CD4-positive, alpha-beta T cell (primary cell): ENCODE measurements at places on chromosomes 7 and 10.

DNA sequence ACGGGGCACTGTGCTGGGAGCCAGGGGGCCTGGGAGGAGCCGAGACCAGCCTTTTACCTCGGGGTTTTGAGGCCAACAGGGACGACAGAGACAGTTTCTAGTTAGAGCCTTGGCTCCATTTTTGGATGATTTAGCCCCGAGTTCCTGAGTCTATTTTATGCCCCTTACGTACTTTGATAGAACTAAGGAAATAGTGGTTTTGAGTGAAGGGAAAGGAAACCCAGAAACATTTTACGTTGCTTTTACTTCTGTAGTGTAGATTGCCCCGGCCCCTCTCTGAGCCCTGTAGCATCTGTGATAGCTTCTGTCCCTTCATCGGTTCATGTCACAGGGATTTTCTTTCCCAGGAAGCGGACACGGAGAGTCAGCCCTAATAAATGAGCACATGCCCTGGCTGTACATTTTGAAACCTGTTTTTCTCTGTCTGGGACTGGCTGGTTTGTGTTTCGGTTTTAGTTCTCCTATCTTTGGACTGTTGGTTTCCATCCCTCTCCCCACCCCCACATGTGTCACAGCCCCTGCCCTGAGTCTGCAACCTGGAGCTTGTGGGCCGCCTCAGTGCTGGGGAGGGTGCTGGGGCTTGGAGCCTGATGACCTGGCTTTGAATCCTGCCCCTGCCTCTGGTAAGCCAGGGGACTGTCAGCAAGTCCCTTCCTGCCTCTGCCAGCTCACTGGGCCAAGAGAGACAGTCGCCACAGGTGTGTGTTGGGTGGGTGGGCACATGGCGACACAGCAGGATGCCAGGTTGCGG lies 6.9 kb upstream of the ORAI2 start:
- peak; percentile 69 for DNase-seq

- no peak for DNase-seq
These were observed 499.9 kb upstream of the FZD8 start for GRCh38 chr10:36141856-36142560.

- no peak for DNase-seq
These were observed 56.1 kb upstream of the ADO start for GRCh38 chr10:62748386-62748785.

- DNase-seq = no peak
These were observed 8.8 kb downstream of the FZD9 start for GRCh38 chr7:73442222-73442902.

DNA sequence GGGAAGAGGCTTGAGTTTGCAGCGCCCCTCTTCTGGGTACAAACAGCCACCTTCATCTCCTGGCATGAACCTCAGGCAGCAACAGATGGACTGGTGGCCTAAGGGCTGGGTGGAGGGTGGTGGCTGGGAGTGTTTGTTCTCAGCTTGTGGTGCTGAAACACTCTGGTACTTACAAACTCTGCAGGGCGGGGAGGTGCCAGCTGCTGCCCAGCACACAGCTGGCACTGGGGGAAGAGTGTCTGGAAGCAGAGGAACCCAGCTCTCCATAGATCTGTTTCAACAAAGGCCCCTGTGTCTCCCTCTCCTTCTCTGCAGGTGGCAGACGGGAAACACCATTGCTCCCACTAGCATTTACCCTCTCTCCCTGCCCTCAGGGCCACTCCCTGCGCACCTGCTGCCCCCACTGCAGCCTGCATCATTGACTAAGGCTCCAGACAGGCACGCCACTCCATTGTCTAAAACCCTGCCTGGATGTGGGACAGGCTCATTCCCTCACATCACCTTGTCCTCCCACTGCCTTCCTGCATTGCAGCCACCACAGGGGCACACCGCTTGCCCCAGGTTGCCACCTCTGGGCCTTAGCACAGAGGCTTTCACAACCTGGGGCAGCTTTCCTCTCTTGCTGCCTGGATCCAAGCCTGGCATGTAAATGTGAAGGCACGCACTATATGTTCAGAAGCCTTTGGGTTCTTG lies 6.5 kb downstream of the ARHGAP22 start:
- no peak for DNase-seq

GRCh38 chr7:102208826-102209225 lies 77.8 kb upstream of the SH2B2 start:
- no peak for DNase-seq

DNA sequence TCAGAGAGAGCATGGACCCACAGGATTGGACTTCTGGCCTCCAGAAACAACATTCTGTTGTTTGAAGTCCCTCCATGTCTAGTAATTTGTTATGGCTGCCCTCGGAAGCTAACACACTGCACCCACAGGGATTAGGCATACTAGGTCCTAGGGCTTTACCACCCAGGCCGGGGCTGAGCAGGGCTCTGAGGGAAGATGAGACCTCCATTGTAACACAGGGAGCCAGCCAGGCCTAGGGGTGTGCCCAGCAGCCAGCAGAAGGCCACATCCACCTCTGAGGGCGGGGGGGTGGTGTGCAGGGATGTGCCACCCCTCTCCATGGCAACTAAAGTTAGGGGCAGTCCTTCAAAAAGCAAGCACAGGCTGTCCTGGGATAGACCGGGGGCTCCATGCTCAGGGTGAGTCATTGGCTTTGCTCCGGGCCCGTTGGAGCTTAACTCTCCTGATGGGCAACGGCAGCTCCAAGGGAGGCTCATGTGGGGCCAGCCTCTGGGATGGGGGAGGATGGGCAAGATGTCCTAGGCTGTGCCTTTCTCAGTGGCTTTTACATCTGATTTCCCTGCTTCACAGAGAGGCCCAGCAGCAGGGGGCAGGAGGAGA lies 96.6 kb upstream of the GPR26 start:
- no peak for DNase-seq

DNA sequence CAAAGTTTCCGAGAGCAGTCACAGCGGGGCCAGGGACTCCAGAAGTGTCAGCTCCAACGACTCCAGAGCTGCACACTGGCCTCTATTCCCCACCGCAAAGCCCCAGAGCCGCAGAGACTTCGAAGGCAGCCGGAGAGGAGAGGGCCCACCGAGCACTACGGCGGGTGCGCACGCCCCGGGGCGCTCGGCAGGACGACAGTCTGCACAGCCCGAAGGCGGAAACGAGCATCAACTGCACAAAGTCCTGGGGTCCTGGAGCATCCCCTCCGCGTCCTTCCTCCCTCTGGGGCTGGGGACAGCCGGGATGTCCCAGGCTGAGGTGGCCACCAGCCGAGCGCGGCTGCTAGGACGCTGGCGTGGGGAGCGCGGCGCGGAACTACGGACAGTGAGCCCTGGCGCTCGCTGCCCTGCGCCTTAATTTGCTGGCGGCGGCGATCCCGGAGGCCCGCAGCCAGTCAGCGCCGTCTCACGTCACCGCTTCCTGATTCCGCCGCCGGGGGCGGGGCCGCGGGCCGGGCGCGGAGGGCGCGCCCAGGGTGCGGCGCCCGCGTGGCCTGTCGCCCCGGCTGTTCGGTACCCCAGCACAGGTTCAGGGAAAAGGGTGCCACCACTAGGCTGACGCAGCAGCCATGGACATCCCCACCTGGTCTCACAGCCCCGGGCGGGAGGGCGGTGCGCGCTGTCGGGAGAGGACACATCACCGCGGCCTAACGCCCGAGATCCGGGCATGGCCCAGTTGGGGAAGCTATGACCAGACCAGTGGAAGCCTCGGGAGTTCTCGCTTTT lies at the start of gene TBX20:
TBX20 (minus strand) TSS at position 391 of the 786 bp plus-strand sequence. CDS start 480 bp downstream, outside the sequence.
- DNase-seq = no peak

DNA sequence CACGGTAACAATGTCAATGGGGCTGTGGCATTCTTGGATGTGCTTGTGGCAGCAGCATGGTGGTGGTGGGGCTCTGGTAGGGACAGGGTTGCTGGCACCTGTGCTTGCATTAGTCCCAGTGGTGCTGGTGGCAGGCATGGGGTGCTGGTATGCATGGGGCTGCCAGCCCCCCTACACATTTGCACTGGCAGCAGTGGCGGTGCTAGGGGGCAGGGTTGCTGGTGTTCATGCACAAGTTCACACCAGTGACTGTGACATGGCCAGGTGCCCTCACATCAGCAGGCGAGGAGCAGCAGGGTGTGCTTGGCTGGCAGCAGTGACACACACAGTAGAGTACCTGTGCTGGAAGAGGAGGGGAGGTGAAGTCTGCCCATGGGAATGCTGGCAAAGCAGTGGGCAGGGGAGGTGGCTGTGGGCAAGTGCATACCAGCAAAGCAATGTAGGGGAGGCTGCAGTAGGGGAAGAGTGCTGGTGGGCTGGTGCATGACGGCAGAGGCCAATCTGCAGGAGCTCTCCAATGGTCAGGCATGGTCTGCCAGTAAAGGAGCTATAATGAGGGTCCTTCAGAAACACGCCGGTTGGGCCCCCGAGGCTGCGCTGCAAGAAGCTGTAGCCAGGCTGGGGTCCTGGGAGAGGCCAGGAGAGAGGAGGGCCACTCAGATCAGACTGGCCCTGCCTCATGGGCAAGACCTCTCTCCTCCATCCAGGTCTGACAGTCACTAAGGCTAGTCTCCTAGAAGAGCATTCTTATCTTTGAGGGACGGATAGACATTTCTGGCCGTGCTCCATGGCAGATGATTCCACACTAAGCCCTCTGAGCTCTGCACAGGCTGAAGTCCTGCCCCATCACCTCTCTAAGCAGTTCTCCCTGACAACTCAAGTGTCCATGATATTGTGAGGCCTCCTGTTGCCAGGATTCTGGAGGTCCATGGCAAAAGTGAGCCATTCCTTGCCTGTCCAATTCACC lies 406.4 kb downstream of the SEMA3D start:
- no peak for DNase-seq

- no peak for DNase-seq
These were observed at the start of gene SVOPL for GRCh38 chr7:138700857-138701536. Gene SVOPL (minus strand): TSS chr7:138701362. CDS start chr7:138679045, 22,317 bp downstream.

DNA sequence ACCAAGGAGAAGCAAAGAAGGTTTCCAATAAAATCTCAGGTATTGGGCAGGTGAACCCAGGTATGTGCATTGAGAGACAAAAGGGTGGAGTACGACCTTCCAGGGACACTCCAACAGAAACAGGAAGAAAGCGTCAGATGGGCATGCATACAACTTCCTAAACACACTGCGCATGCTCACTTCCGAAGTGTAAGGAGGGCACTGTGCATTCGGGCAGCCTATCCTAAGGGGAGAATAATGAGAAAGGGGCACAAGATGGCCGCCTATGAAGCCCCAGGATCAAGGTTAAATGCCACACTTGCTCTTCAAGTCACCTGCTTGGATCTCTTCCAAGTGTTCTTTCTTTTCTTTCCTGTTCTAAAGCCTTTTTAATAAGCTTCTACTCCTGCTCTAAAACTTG lies 39.4 kb upstream of the PRSS1 start:
- DNase-seq = no peak

DNA sequence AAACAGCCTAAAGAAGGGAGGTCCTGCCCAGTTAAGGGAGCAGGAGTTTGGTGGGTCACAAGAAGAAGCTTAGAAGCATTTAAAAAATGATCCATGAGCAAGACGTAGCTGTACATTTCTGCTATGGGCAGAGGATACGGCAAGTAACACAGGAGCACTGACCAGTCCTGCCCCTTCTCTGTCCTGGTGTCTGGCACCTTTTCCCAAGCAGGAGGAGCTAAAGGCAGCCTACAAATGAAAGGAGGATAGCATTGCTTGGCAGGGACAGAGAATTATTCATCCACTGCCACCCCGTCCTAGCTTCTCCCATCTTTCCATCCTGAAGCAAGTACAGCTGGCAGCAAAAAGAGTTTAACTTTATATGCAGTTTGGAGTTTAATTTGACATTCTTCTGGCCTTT lies 1077.6 kb downstream of the TYW1 start:
- no peak for DNase-seq

DNA sequence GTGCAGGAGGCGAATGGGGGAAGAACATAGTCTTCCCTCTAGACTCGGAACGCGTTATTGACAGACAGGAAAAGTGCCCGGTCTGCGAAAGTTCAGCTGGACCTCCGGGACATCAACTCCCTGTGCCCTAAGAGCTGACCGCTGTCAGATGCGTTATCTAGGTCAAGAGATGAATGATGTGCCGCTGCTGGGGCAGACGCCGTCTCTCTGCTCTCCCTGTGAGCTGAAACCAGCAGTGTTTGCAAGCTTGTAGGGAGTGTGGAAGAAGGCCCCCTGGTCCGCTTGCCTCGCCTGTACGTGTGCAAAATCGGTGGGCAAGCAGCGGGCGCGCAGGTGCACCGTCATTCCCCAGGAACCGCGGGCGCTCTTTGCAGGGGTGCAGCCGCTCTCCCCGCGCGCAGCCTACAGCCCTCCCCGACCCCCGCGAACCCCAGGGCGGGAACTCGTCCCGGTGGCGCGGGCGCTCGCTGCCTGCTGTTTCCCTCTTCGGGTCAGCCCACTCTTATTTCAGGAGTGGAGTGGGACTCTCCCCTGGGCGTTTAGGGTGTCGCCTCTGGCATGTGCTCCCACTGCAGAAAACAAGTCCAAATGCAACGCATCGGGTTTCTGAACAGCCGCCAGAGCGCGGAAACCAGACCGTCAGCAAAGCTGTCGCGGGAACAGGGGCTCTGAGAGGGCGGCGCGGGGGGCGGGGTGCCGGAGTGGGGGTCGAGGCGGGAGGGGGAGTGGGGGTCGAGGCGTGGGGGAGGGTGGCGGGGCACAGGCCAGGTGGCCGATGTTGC lies 1.8 kb upstream of the PFKFB3 start:
- DNase-seq = peak; percentile 54

GRCh38 chr10:107971973-107972372 lies 807.5 kb upstream of the SORCS1 start:
- no peak for DNase-seq

DNA sequence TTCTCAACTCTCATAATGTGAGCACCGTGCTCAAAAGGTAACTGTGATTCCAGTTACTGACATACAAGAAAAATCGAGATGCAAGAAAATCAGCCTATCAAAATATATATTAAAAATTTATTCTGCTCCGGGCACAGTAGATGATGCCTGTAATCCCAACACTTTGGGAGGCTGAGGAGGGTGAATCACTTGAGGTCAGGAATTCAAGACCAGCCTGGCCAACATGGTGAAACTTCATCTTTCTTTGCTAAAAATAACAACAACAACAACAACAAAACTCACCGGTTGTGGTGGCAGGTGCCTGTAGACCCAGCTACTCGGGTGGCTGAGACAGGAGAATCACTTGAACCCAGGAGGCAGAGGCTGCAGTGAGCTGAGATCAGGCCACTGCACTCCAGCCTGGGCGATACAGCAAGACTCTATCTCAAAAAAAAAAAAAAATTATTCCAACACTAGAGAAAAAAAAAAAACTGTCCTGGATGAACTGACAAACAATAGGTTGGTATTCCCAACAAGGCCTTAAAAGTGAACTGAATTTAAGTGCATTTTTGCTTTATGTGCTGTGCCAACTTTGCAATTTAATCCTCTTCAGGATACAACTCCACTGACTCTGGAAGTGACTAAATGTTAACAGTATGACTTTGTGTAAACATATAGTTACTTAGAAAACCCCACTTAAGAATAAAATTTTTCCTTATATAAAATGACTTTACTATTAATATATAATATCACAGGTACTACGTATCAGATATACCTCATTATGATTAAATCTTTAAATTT lies 51.1 kb downstream of the JMJD1C start:
- DNase-seq = no peak

GRCh38 chr10:15169555-15170401 lies 1.3 kb upstream of the NMT2 start:
- peak; percentile 54 for DNase-seq
